ENCODE measurements at places on chromosomes 3 and 15. TPM values are rescaled to one million over a fixed set of nuclear protein-coding genes. Genes with fewer than 3 reads are reported as not detected.

- DNase-seq = no peak
These were observed 112.1 kb upstream of the TMEM108 start for GRCh38 chr3:132926098-132926497.

DNA sequence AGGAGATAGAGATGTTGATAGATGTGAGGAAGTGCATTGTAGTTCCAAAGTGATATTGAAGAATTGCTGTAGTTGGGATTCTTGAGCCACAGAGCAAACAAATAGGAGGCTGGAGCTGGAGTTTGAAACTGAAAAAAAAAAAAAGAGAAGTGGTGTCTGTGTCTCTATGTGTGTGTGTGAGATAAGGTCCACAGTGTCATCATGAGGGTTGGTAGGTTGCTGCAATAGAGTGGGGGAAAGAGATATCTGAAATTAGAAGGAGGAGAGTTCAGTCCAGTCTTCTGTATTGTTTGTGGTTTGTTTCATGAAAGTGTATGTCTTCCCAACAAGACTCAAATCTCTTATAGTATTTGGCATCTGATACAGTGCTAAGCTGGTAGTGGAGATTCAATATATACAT, 37.3 kb upstream of the CACNA1D start:
- DNase-seq = no peak

DNA sequence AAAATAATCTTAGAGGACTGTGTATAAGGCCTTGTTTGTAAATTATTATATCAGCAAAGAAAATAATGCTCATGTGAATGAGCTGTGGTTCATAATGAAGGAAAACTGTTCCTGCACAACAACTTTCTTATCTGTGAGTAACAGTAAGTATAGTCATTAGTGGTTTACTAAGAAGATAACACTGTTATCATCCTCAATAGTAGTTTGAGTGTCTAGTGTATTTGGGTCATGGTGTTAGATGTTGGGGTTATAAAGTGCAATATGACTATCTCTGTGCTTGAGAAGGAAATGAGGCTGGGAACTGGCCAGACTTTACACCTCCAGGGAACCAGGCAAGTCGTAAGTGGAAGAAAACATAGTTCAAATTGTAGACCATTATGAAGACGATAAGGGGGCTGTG, 15.6 kb downstream of the VPS8 start:
- DNase-seq = no peak

GRCh38 chr15:75468913-75469598, 17.6 kb upstream of the SIN3A start:
- no peak for DNase-seq

IDH2 gene
- total RNA-seq = 455 TPM

PAQR5 gene
- total RNA-seq = 0.16 TPM

KNG1 gene
- not detected for total RNA-seq
